Cortex of kidney (tissue), 1 donor: ENCODE measurements at places on chromosomes 3 and 15.

DNA sequence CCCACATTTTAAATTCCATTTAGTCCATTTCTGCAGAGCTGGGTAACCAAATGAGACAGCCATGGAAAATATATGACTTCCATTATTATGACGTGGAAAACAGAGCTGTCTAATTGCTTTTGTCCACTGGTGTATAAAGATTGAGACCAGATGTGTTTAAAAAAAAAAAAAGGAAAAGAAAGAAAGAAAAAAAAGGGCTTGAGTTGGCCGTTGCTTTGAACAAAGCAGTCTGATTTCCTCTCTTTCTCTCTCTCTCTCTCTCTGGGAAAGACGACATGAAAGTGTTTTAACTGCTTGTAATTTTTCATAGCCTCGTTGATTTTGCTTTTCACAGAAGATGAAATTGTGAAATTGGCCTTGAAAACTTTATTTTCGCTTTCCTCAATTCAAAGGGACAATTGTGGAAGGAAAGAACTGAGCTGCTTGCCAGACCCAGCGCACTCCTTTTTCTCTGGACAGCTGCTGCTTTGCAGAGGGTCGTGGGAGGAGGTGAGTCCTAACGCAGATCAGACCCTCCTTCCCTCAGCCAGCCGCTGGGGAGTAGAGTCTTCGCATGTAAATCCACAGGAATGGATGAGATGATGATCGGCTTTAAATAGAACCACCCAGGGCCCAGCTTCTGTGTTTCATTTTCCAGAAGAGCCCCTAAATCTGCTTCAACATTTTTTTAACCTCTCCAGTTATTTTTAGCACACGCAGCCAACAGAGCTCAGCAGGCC, 42.8 kb upstream of the UBE2E1 start:
- no peak for DNase-seq

GRCh38 chr15:96326328-96327154, 4.0 kb upstream of the NR2F2 start:
- DNase-seq = no peak

GRCh38 chr15:74376825-74377581, 9.6 kb upstream of the CYP11A1 start:
- DNase-seq = no peak

DNA sequence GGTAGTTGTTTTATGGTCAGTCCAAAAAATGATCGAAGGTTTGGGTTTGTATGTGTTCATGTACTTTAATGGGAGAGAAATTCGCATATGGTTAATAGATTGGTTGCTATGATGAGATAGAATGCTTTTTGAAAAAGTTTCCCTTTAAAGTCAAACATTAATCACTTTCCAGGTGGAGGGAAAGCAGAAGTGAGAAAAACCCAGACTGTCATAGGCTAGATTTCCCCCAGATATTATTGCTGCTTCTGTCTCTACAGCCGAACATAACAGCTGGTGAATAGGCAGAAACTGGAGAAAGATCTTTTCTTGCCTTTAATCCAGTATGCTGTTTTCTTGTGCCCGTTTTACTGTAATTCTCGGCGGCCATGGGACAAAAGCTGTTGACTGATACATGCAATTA, 287.6 kb downstream of the SOX2 start:
- DNase-seq = no peak

GRCh38 chr3:42662813-42663535, 9.5 kb downstream of the ZBTB47 start:
- no peak for DNase-seq

- no peak for DNase-seq
Observed at GRCh38 chr3:171219258-171219657, 192.7 kb upstream of the SLC2A2 start.

DNA sequence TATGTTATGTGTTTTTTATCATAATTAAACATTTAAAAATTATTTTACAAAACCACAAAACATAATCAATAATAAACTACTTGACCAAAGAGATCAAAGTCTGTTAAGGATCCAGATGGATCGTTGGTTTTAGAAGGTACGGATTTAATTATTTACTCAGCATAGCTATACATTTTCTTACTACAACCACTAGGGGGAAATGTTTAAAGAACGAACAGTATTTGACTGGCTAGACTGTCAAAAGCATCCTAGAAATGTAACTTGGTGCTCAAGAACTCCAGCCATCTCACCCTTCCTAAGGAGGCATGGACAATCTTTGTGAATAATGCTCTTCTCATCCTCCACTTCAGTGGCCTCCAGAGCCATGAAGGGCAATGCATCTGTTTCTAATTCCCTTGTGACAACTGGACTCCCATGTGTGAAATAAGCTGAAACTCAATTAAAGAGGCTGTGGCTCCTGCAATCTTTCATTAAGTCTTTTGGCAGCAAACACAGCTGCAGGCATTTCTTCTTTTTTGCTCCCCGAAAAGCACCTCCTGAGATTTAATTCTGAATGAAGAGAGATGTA, 94.7 kb upstream of the TUSC7 start:
- DNase-seq = no peak

DNA sequence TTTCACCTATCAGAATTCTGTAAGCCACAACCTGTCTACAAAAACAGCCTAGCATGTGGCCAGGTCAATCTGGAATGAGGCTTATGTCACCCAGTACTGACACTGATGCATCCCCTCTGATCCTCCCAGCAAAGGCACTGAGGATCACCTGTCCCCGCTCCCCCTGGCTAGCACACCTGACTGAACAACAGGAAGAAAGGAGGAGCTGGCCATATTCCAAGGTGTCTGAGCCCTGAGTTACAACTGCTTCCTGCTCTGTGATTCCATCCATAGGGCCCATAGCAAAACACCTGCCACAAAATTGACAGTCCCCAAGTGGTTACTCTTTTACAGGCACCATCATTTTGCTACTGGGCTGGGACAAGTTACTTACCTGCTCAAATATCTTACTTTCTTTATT, 555.5 kb upstream of the CFAP20DC start:
- no peak for DNase-seq

GRCh38 chr3:135310317-135310716, 515.3 kb downstream of the EPHB1 start:
- DNase-seq = no peak

GRCh38 chr3:8069471-8069870, 432.2 kb upstream of the LMCD1 start:
- DNase-seq = no peak

- no peak for DNase-seq
Observed at GRCh38 chr15:31156226-31156625, 54.7 kb upstream of the TRPM1 start.
